Activated naive CD8-positive, alpha-beta T cell treated with anti-CD3 and anti-CD28 coated beads, Interleukin-2, amount 10 ng/mL, durations not matched to agents 7 days and 5 days (primary cell): ENCODE measurements at places on chromosomes 2 and 18. TPM values are rescaled to one million over a fixed set of nuclear protein-coding genes. Genes with fewer than 3 reads are reported as not detected.

Gene EPB41L3
- total RNA-seq: 3.4 TPM

Gene UGT1A5
- not detected for total RNA-seq

Gene TGFA
- total RNA-seq: 1.0 TPM

Gene VAPA
- 129 TPM for total RNA-seq

Gene ELOA2
- not detected for total RNA-seq

Gene ATRAID
- 74.9 TPM for total RNA-seq

Gene EHD3
- 1.6 TPM for total RNA-seq

Gene HSBP1L1
- 18.0 TPM for total RNA-seq

Gene C1GALT1C1L
- total RNA-seq: not detected

- no peaks in the 10 kb centered on the region for H3K36me3 ChIP-seq
- DNase-seq: no peak
- peaks cover 58% of the 10 kb centered on the region for H3K27me3 ChIP-seq
Observed at GRCh38 chr2:101991721-101992145, at the start of gene IL1R2. TSS of gene IL1R2 (plus strand) at chr2:101991960. CDS start at chr2:102008576, 16,616 bp downstream.

GRCh38 chr2:234211797-234212196 lies 161.3 kb downstream of the SPP2 start:
- no peak for DNase-seq
- peaks cover 8% of the 10 kb centered on the region for H3K36me3 ChIP-seq
- peaks cover 2% of the 10 kb centered on the region for H3K27me3 ChIP-seq
- no peak overlapping the region for H3K27ac ChIP-seq

DNA sequence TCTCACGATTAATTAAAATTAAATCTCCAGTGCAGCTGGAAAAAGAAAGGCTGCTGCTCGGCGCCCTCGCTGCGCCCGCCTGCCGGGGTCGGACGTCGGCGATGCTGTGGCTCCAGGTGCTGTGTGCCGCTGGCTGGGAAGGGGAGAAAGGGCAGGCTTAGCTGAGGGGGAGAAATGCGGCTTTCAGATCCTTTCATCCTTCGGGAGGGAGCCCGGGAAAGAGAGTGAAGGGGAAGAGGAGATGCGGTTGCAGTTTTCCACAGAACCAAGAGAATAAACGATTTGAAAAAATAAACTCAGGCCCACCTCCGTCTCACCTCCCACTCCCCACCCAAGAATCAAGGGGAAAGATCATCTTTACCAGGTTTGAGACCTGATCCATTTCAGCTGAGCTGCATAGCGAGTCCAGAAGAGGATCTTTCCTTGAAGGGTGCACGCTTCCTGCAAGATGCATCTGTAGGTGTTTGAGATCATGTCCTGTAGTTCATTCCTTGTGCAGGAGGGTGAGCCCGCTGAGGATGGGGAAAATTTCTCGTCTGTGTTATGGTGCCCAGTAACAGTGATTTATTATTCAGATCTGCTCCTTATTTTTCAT lies 495 bp downstream of the TMEM169 start:
- peaks cover 2% of the 10 kb centered on the region for H3K27me3 ChIP-seq
- H3K36me3 ChIP-seq: peaks cover 5% of the 10 kb centered on the region
- H3K4me1 ChIP-seq: peaks cover 46% of the 10 kb centered on the region

DNA sequence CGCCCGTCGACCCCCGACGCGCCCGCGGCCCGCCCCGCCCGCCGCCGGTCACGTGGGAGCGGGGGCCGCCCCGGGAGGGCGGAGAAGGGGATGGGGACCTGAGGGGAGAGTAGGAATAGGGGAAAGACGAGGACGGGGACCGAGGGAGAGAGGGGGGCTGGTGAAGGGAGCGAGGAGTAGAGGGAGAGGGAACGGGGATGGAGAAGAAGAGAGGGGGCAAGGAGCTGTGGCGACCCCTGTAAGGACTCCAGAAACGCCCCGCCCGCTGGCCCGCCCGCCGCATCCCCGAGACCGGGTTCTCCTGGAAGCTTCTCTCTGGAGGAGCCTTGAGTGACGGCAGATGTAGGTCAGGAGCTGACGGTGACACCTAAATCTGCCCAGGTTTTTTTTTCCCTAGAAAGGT lies 615 bp downstream of the ADNP2 start:
- H3K27ac ChIP-seq: peak overlapping the region; percentile 91
- no peaks in the 10 kb centered on the region for H3K27me3 ChIP-seq
- H3K4me3 ChIP-seq: peak overlapping the region; percentile 75
- H3K36me3 ChIP-seq: peaks cover 17% of the 10 kb centered on the region
- peaks cover 29% of the 10 kb centered on the region for H3K4me1 ChIP-seq

DNA sequence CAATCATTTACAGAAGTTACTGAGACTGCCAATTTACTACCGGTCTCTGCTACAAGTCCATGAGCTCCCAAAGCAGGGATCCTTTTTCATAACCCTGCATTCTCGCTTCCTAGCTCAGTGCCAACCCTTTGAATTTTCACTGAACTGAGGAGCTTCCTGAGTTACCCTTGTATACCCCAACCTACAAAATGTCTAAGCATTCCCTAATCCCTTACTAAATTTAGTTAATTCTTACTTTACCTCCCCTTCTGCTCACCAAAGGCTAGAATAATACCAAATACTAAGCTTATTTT lies 9.6 kb downstream of the MAT2A start:
- no peak for DNase-seq
- H3K27me3 ChIP-seq: no peaks in the 10 kb centered on the region
- H3K4me1 ChIP-seq: peaks cover 11% of the 10 kb centered on the region
- no peak overlapping the region for H3K27ac ChIP-seq
- H3K4me3 ChIP-seq: no peak overlapping the region

GRCh38 chr2:169965495-169965894 lies 138.2 kb downstream of the UBR3 start:
- H3K27me3 ChIP-seq: no peaks in the 10 kb centered on the region
- no peaks in the 10 kb centered on the region for H3K4me1 ChIP-seq
- no peak overlapping the region for H3K4me3 ChIP-seq
- DNase-seq: no peak

- no peak for DNase-seq
- no peak overlapping the region for H3K4me3 ChIP-seq
- no peak overlapping the region for H3K27ac ChIP-seq
- peaks cover 15% of the 10 kb centered on the region for H3K4me1 ChIP-seq
- H3K36me3 ChIP-seq: peaks cover 12% of the 10 kb centered on the region
Observed at GRCh38 chr2:241728000-241728399, 6.4 kb upstream of the D2HGDH start.

DNA sequence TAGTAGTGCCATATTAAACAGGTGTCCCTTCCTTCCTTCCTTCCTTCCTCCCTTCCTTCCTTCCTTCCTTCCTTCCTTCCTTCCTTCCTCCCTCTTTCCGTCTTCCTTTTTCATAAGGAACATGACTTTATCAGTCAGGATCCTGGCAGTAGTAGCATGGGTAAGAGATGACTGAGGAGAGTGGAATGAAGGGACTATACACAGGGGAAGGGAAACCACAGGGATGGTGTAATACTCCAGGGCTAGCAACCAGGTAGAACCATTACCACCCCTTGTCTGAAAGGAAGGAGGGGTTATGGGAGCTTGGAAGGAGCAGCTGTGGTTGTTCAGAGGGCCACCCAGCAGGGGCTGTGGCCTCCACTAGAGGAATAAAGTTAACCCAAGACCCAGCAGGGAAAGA lies 23.2 kb upstream of the KDM3A start:
- DNase-seq: no peak
- H3K4me1 ChIP-seq: peaks cover 6% of the 10 kb centered on the region
- peaks cover 2% of the 10 kb centered on the region for H3K36me3 ChIP-seq
- H3K4me3 ChIP-seq: no peak overlapping the region
- peaks cover 26% of the 10 kb centered on the region for H3K27me3 ChIP-seq

DNA sequence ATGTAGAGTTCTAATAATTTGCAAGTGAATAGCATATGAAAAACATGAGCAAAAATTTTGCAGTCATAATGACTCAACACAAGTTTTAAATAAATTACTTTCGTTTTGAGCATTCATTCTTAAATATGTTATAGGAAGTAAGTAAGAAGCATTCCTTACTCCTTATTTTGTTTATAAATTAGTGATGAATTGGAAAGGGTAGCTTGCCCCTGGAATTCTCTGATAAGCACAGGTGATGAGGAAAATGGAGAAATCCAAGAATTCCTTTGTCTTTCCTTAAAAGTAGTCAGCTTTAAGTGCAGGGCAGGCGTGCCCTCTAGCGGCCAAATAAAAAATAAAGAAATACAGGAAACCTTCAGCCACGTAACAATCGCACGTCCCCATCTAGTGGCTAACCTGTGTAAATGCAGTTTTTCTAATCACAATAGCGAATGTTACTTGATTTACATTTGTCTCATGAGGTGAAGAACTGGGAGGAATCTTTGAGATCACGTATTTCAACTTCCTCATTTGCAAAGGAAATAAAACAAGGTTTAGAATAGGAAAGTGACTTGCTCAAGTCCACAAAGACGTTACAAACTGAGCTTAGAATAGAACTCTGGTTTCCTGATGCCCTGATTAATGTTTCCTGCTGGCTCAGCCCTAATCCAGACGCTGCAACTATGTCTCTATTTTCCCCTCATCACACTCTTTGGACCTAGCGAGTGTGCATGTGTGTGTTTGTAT lies 47.2 kb upstream of the ZNG1B start:
- peaks cover 13% of the 10 kb centered on the region for H3K4me1 ChIP-seq
- H3K27me3 ChIP-seq: peaks cover 29% of the 10 kb centered on the region
- no peak for DNase-seq

GRCh38 chr2:189751080-189751658 lies 11.4 kb downstream of the OSGEPL1 start:
- no peaks in the 10 kb centered on the region for H3K27me3 ChIP-seq
- DNase-seq: no peak
- H3K27ac ChIP-seq: peak overlapping the region; percentile 70
